ENCODE measurements at places on chromosomes 6 and 20. TPM values are rescaled to one million over a fixed set of nuclear protein-coding genes. Genes with fewer than 3 reads are reported as not detected.
A peak's percentile ranks its signal among the peaks of the same experiment; 100 is the strongest.

- DNase-seq, result no peak
Measured at GRCh38 chr6:19983374-19983773, 146.2 kb downstream of the ID4 start.

GRCh38 chr20:1301031-1301529, 27.9 kb downstream of the SDCBP2 start:
- peak; percentile 75 for DNase-seq

DNA sequence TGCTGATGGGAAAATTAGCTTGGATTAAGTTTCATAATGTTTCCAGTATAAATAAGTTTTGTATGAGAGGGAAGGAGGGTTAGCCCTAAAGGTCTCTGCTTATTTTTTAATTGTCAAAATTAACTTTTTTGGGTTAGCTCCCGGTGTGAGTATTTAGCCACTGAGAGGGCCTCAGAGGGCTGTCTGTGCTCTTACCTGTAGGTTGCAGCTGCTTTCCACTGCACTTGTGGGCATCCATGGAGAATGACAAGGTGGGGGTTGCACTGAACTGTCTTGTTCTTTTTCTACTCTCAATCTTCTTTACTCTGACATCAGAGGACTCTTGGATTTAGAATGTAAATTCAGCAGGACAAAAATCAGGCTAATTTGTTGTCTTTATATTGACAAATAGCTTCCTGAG, 81.4 kb downstream of the CD164 start:
- DNase-seq, result no peak

DNA sequence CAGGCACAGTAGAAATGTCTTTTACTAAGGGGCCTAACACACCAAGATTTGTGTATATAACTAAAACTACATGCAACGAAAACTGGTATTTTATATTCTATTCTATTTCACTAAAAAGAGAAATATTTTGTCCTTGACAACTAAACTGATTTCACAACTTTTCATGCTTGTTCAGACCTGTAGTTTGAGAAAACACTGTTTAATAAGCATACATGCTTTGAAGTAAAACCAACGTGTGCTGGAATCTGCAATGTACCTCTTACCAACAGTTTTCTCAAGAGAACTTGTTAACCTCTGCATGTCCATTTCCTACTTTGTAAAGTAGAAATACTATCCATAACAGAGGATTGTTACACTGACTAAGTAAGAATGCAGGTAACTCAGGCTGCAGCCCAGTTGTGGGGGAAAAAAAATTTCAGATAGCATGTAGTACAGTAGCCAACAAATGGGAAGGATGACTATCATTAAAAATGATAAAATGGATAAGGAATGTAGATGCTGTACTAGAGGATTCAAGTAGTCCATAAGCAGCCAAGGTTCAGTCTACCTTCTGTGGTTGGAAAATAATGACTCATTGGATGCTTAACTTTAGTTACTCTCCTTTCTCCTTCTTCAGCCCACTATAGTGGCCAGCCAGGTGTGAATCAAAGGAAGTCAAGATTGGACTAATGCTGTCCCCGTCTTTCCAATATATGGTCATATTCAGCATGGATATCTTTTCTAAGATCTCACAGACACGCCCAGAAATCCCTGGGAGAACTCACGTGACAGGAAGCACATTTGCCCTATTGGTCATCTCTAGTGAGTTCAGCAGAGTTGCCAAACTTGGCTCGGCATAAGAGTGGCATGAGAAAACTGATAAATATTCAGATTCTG, 65.2 kb downstream of the HFE start:
- no peak for DNase-seq

- no peak for DNase-seq
Measured at GRCh38 chr20:60868316-60868891, 383.7 kb upstream of the CDH4 start.

Gene LY6G6F
- total RNA-seq, result not detected

Gene BTBD9
- 19.1 TPM for total RNA-seq

Gene SLC26A8
- total RNA-seq, result not detected

Gene MUC21
- not detected for total RNA-seq

Gene IL22RA2
- total RNA-seq, result not detected

Gene PRICKLE4
- total RNA-seq, result not detected

Data from activated naive CD8-positive, alpha-beta T cell treated with anti-CD3 and anti-CD28 coated beads, Interleukin-2, amount 10 ng/mL, durations not matched to agents 7 days and 5 days (primary cell).